Stimulated activated CD8-positive, alpha-beta memory T cell treated with anti-CD3 and anti-CD28 coated beads, Interleukin-4, amount 100 ng/mL, for 1 hour (primary cell): ENCODE measurements at places on chromosomes 2 and 18.

DNA sequence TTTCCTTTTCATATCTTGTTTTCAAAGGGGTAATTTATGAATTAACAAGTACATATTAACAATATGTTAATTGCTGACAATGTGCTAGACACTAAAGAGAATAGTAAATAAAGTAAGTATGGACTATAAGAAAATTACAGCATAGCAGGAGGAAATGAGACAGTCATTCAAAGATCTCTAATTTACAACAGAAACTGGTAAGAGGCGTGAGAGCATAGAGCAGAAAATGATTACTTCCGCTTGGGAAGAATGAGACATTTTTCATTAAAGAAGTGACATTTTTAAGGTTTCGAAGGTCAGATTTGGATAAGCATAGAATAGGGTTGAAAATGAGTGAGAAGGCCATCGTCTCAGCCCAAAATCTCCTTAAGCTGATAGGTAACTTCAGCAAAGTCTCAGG lies 184.4 kb upstream of the SESTD1 start:
- no peak for DNase-seq

DNA sequence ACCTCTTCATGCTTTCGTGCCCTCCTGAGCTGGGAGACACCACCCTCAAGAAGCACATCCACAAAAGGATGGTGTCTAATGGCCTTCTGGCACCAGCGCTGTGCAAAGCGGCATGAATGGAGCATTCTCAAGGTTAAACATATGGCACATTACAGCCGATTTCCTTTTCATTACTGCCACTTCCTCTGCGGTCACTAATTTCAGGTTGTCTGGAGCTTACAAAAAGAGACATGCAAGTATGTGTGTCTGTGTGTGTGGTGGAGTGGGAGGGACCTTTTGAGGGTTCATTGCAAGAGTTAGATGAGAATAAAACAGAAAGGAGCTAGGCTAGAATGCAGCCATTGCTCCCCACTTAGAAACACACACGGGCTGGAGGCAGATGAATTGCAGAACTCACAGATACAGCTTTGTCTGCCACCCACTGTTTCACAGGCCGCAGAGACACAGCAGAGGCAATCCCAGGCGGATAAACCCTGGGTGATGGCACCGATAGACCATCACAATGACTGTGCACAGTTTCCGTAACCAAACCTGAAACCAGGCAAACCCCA lies 76.0 kb downstream of the TGIF1 start:
- peak; percentile 1 for DNase-seq

DNA sequence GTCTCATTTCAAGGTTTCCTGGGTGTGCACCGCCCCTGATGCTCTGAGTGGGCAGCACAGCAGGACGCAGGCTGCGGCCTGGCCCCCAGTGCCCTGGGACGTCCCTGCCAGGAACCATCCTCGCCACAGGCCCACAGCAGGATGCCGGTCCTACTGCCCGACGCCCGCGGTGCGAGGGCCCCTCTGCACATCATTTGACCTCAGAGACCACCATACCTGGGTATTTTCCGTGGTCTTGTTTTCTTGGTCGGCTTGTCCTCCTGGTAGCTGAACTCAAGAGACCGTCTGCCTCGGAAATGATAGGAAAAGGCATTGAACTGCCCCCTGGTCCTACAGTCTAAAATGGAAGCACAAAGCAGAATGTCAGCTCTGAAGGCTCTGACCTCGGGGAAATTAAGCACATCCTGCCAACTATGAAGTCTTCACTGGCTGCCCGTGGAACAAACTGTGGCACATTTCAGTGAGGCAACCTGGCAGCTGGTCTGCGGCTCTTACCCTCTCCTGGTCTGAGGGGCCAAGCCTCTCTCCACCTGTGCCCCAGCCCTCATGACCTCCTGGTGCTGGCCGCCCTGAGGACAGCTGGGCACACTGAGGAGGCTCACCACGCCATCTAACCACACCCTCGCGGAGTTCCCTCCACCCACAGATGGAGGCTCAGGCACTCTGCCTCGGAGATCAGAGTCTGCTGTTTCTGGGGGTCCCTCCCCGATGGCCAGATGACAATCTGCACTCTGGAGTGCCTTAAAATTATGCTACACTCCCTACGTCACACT lies 105.0 kb downstream of the PXDN start:
- DNase-seq, result no peak

DNA sequence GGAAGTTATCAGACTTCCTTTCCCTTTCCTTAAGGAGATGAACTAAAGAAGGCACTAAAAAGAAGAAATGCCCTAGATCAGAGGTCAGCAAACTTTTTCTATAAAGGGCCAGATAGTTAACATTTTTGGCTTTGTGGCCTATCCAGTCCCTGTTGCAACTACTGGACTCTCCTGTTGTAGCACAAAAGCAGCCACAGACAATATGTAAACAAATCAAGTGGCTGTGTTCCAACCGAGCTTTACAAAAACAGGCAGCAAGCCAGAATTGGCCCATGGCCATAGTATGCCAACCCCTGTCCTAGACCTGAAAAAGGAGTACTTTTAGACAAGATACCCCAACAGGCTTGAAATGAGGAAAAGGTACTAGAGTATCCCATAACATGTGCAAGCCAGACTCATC lies 10.9 kb downstream of the NHEJ1 start:
- no peak for DNase-seq

DNA sequence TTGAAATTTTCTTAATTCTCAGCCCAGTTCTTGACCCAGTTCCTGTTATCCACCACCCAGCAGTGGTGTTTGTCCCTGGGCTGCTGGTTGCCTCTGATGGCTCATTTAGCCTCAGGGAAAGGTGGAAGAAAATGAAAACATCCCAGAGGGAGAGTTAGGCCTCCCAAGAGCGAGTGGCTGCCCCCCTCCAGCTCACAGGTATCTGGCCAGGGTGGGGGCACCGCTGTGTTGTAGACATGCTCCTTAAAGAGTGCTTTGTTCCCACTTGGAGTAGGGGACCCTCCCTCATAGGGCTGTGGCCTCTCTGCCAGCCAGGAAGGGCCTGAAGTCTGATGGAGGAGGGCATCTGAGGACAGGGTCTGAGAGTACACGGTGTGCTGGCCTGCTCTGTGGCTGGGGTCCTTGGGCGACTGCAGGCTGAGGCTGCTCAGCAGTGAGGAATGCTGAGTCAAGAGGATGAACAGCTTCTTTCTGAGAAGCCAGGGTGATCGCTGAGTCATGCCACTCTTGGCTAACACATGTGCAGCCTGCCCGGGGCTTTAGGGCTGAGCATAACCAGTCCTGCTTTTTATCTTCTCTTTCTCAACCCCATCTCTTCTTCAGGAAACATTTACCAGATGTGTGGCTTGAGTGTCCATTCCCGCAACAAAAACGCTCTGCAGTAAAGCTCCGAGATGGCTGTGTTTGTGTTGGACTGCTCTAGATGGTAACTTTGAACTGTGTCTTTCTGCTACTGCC lies 72.3 kb downstream of the IL1R2 start:
- no peak for DNase-seq

GRCh38 chr2:79801082-79801481 lies 288.2 kb downstream of the CTNNA2 start:
- DNase-seq, result no peak

GRCh38 chr2:54704238-54704637 lies 19.2 kb upstream of the EML6 start:
- DNase-seq, result no peak

DNA sequence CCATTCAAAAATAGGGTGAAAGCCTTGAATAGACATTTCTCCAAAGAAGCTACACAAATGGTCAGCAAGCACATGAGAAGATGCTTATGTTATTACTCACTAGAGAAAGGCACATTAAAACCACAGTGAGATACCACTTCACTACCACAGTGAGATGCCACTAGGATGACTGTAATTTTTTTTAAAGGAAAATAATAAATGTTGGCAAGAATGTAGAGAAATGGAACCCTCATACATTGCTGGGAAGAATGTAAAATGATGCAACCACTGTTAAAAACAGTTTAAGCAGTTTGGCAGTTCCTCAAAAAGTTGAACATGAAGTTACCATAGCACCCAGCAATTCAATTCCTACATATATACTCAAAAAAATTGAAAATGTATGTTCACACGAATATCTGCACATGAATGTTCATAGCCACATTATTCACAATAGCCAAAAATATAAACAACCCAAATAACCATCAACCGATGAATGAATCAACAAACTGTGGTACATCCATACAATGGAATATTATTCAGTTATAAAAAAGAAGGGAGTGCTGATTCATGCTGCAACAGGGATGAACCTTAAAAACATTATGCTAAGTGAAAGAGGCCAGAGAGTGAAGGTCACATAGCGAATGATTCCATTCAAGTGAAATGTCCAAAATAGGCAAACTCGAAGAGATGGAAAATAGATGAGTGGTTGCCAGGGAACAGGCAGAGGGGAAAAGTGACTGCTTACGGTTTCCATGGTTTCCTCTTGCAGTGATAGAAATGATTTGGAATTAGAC lies 156.2 kb upstream of the NDUFV2 start:
- DNase-seq, result no peak
